Activated T-cell treated with anti-CD3 and anti-CD28 coated beads, Interleukin-2, amount 50 U/mL, for 72 hours (primary cell): ENCODE measurements at places on chromosomes 2 and 18.

GRCh38 chr2:2733818-2734217, 402.7 kb upstream of the MYT1L start:
- no peaks in the 10 kb centered on the region for H3K4me1 ChIP-seq
- no peak for DNase-seq
- H3K4me3 ChIP-seq = no peak overlapping the region
- no peaks in the 10 kb centered on the region for H3K36me3 ChIP-seq
- H3K27me3 ChIP-seq = peaks cover 6% of the 10 kb centered on the region
- no peak overlapping the region for H3K27ac ChIP-seq

- H3K36me3 ChIP-seq = no peaks in the 10 kb centered on the region
- no peak overlapping the region for H3K27ac ChIP-seq
- DNase-seq = no peak
- peak overlapping the region; percentile 81 for H3K4me3 ChIP-seq
- H3K4me1 ChIP-seq = peaks cover 10% of the 10 kb centered on the region
Measured at GRCh38 chr18:76518123-76518859, 23.2 kb upstream of the ZNF516 start.

- DNase-seq = no peak
- H3K27me3 ChIP-seq = no peaks in the 10 kb centered on the region
- peak overlapping the region; percentile 0 for H3K27ac ChIP-seq
- peaks cover 23% of the 10 kb centered on the region for H3K4me1 ChIP-seq
- H3K4me3 ChIP-seq = no peak overlapping the region
Measured at GRCh38 chr2:144304202-144304601, 215.7 kb downstream of the ZEB2 start.

- H3K36me3 ChIP-seq = no peaks in the 10 kb centered on the region
- H3K4me3 ChIP-seq = no peak overlapping the region
- no peaks in the 10 kb centered on the region for H3K27me3 ChIP-seq
- no peaks in the 10 kb centered on the region for H3K4me1 ChIP-seq
- no peak for DNase-seq
- H3K27ac ChIP-seq = no peak overlapping the region
Measured at GRCh38 chr18:46393230-46393629, 263.8 kb downstream of the LOXHD1 start.

- DNase-seq = no peak
- no peaks in the 10 kb centered on the region for H3K36me3 ChIP-seq
- no peak overlapping the region for H3K4me3 ChIP-seq
- H3K27me3 ChIP-seq = no peaks in the 10 kb centered on the region
- H3K27ac ChIP-seq = no peak overlapping the region
Measured at GRCh38 chr2:31020713-31021112, 117.5 kb downstream of the GALNT14 start.

DNA sequence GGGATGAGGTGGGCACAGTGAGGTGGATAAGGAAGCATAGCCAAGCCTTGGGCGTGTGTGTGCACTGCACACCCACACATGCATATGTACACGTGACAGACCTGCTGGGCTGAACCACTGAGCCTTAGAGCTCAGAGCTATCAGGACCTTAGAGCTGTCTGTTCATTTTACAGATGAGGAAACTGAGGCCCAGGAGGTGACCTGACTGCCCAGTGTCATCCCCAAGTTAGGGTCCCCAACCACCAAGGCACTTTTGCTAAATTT, 8.2 kb upstream of the SNED1 start:
- no peaks in the 10 kb centered on the region for H3K4me1 ChIP-seq
- H3K27ac ChIP-seq = no peak overlapping the region
- no peaks in the 10 kb centered on the region for H3K27me3 ChIP-seq
- no peaks in the 10 kb centered on the region for H3K36me3 ChIP-seq
- no peak for DNase-seq

- no peak overlapping the region for H3K27ac ChIP-seq
- peaks cover 44% of the 10 kb centered on the region for H3K4me1 ChIP-seq
- H3K36me3 ChIP-seq = no peaks in the 10 kb centered on the region
- H3K4me3 ChIP-seq = no peak overlapping the region
- no peaks in the 10 kb centered on the region for H3K27me3 ChIP-seq
- no peak for DNase-seq
Measured at GRCh38 chr2:203650860-203651613, 55.4 kb upstream of the CD28 start.

- peaks cover 47% of the 10 kb centered on the region for H3K27me3 ChIP-seq
- H3K36me3 ChIP-seq = no peaks in the 10 kb centered on the region
- H3K4me3 ChIP-seq = no peak overlapping the region
- no peak for DNase-seq
- H3K27ac ChIP-seq = no peak overlapping the region
Measured at GRCh38 chr2:10717628-10718027, 3.8 kb upstream of the ATP6V1C2 start.

GRCh38 chr2:146143971-146144370, 1624.1 kb upstream of the ZEB2 start:
- H3K4me1 ChIP-seq = no peaks in the 10 kb centered on the region
- H3K27me3 ChIP-seq = no peaks in the 10 kb centered on the region
- no peak for DNase-seq

DNA sequence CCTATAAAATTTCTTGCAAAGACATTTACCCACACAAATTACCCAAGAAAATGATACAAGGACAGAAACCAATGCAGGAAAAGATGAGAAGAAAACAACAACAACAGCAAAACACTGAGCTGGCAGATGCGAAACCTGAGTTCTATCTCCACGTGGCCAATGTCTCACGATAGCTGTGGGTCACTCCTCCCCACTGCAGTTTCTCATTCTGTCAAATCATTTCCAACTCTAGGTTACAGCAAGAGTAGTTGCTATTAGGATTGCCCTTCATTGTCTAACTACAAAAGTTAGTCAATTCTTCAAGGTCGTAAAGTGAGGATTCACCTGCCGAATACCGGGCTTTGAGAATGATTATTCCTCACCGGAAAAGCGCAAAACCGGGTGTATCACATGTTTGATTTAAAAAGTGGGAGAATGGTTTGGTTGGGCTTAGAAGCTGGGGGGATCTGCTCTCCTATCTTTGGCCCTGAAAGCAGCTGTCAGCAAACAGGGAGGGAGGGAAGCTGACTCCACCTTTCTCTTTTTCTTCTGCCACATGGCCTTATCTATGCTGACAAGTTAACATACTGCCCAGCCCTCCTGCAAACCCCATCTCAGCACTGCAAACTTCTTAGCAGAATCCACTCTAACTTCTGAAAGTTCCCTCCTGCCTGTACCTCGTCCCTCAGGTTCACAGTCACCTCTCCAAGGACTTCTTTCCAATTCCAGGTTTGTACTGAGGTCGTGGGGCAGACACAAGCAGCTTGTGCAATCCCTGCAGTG, 473.0 kb downstream of the SOX11 start:
- no peaks in the 10 kb centered on the region for H3K27me3 ChIP-seq
- H3K27ac ChIP-seq = no peak overlapping the region
- DNase-seq = no peak
- no peak overlapping the region for H3K4me3 ChIP-seq
- H3K36me3 ChIP-seq = no peaks in the 10 kb centered on the region

DNA sequence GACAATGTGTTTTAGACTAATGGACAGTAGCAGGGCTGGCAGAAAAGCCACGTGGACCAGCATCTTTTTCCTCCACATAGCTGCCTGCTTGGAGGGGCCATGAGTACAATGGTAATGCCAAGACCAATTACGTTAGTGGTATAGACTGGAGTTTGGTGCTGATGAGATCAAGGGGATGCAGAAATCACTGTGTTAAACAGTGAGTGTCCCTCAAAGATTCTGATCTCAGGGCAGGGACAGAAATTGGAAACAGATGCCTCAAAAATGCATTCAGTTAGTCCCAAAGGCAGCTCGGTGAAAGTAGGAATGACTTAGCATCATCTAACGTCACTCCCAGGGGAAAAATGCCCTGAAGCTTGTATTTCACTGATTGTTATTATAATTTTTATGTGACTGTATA, 72.4 kb downstream of the SLC16A14 start:
- H3K4me1 ChIP-seq = peaks cover 11% of the 10 kb centered on the region
- no peak overlapping the region for H3K27ac ChIP-seq
- H3K4me3 ChIP-seq = no peak overlapping the region
- DNase-seq = no peak
- H3K27me3 ChIP-seq = no peaks in the 10 kb centered on the region
